ENCODE measurements at places on chromosomes 7 and 10. TPM values are rescaled to one million over a fixed set of nuclear protein-coding genes. Genes with fewer than 3 reads are reported as not detected.

GRCh38 chr10:71683301-71683700 lies 36.3 kb downstream of the C10orf105 start:
- no peak for DNase-seq

DNA sequence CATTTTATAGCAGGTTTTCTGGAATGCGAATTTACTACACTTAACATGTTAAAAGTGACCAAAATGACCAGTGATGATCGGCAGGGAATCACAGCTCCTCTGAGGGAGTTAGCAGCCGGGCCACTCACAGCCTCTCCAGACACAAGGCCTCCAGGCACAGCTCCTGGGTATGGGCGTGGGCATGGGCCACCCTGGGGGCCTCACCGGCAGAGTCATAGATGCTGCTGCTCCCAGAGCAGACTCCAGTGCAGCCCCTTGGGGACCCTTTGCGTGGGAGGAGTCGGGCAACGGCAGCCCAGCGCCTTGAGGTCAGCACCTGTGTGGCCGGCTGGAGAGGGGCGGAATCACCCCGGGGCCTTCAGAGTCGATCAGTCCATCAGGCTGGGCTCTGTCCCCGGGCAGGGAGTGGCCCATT lies 8.6 kb downstream of the KNDC1 start:
- DNase-seq, result no peak

Gene LIPJ
- total RNA-seq, result not detected

Gene ANKRD61
- total RNA-seq, result not detected

GRCh38 chr7:10643545-10643944 lies 330.1 kb upstream of the PHF14 start:
- no peak for DNase-seq

DNA sequence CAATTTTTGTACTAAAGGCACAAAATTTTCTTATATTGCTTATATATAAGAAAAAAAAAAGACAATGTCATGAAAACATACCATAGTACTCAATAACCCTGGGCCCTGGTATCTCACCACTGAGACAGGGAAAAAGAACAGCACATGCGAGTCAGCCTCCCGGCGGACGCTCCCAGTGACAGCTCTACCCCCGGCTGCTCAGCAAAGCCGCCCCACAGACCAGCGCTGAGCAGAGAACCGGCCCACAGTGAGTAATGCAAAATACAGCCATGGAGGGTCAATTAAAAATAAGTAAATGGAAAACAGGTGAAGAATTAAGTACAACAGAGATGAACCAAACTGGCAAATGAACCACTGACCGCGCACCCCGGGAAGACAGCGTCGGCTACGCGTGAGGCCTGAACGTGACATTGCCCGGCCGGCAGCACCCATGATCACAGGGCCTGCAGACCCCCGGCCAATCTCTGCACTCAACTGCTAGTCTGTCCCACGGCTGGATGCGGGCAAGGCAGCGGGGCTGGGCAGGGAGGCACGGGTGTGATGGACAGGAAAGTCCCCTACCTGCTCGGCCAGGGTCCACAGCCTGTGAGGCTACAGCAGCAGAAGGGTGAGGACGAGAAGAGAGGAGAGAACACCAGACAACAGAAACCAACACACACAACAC lies 175.9 kb downstream of the ZMYND11 start:
- DNase-seq, result no peak

Gene PON3
- 0.40 TPM for total RNA-seq

Gene PLEKHS1
- total RNA-seq, result 0.82 TPM

Gene NEUROG3
- not detected for total RNA-seq

- DNase-seq, result no peak
These were observed 16.9 kb downstream of the SHH start for GRCh38 chr7:155795401-155795800.

Data from esophagus squamous epithelium (tissue), 5 donors.